ENCODE measurements at places on chromosomes 2 and 18.

DNA sequence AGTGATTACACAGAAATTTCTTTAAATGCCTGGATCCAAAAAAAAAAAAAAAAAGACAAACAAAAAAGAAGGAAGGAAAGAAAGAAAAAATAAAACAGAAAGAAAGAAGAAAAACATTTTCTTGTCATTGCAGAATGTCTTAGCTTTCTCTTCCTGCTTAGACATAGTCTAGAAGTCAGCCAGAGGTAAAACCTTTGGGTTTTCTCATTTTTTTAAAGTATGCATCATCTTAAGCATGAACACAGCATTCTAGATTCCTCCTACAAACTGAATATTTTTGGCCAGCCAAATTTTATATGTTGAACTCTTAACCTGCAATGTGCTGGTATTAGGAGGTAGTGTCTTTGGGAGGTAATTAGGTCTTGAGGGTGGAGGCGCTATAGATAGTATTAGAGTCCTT is 243.9 kb downstream of the TRIB2 start:
- DNase-seq = no peak

GRCh38 chr2:121570036-121570666 is 39.5 kb downstream of the RNU4ATAC start:
- no peak for DNase-seq

DNA sequence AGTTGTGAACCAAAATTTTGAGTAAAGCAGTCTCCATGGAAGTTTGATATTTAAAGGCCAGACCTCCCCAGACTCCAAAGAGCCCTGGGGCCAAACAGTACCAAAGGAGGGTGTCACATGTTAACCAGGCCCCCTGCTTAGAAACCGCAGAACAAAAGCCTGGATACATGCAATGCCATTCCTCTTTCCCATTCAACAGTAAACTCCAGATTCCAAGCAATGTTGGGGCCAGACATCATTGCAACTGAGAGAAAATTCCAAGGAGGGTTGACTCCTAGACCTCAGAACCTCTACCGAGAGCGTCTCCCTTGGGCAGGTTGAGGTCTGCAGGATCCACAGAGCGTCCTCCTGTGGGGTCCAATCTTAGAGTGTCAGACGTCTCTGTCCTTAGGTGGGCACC is 404.4 kb upstream of the SYT4 start:
- DNase-seq = no peak

GRCh38 chr2:165203689-165204559 is at the start of gene SCN3A:
Gene SCN3A (minus strand): TSS chr2:165204050. CDS start chr2:165176394, 27,656 bp downstream.
- peak; percentile 81 for DNase-seq

DNA sequence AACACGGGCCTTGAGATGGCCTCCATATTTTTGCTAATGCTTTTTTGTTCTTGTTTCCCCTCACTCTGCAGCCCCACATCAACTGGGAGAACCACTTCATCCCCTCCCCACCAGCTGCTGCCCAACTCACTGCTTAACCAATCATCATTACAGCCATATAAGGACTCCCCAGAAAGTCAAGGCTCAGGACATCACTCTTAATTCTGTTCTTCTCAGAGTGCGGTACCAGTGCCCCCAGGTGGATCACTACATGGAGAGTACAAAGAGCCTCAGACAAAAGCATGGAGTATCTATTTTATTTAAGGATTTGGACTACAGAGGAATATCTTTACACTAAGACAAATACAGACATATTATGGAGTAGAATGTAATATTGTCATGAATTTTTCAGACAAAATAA is 340.6 kb downstream of the PAX3 start:
- DNase-seq = no peak

DNA sequence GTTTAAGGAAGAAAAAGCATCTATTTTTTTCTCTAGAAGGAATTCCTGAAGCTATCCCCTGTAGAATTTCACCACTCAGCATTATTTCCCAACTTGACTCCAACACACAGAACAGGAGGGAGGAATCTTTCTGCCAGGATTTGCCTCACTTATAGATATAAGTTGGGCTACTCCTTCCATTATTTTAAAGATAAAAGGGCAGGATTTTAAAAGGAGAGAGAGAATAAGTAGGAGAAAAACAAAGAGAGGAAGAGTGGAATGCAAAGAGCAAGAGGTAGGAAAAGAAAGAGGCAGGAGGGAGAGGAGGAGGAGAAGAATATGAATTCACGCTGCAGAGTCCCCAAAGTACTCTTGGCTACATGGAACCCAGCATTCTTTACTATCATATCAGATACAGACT is 182.5 kb downstream of the TCF4 start:
- DNase-seq = no peak

DNA sequence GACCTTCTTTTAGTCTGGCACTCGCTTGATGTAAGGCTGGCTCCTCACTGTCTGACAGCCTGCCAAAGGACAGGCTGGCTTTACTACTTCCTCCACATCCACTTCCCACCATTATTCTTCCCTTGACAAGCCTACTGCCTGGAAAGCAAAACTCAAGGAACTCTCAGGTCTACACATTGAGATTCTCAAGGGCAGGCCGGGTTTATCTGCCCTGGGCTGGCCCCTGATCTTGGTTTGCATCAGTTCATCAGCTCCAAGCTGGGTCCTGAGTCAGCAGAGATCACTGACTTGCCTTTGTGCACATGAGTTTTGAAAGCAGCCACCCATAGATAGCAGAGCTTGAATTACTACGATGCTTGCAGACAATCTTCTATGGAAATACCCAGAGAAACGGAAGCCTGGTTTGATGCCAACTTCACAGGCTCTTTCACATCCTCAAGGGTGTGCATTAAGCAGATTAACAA is 53.9 kb downstream of the KCTD18 start:
- no peak for DNase-seq

DNA sequence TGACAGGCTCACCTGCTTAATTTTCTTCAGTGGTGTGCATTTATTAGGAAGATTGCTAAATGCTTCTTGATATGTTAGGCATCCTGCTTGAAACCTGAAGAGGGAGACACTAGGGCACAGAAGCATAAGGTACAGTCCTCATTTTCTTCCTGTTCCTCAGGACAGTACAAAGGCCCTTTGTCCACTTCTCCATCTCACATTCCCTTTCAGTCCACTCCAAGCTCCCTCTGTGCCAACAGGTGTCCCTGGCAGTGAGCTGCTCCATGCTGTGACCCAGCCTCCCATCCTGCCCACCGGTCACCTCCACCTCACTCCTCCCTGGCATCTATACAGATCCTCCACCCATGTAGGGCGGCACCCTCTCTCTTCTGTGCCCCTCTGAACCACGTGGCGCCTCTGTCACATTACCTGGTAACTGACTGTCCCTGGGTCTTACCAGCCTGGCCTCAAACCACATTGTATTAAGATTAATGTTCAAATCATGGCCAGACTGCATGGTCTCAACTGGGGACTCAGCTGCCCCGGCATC is 162.8 kb downstream of the VAPA start:
- DNase-seq = no peak

GRCh38 chr2:102397209-102397608 is 25.8 kb upstream of the IL18RAP start:
- DNase-seq = no peak

DNA sequence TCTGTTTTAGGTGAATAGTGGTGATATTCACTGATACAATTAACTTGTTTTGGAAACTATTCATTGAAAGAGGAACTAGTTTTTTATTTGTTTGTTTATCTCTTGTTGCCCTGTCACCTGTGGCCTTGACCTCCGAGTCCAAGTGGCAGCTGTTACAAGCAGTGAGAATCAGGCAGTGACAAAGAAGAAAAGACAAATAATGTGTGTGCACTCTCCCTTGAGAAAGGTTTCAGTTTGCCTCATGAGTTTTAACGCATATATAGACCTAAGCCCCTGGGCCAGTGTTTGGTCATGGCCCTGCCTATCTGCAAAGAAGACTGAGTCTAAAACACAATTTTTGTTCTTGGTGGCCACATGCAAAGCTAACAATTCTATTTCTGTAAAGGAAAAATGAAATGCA is 15.3 kb downstream of the KYNU start:
- no peak for DNase-seq

DNA sequence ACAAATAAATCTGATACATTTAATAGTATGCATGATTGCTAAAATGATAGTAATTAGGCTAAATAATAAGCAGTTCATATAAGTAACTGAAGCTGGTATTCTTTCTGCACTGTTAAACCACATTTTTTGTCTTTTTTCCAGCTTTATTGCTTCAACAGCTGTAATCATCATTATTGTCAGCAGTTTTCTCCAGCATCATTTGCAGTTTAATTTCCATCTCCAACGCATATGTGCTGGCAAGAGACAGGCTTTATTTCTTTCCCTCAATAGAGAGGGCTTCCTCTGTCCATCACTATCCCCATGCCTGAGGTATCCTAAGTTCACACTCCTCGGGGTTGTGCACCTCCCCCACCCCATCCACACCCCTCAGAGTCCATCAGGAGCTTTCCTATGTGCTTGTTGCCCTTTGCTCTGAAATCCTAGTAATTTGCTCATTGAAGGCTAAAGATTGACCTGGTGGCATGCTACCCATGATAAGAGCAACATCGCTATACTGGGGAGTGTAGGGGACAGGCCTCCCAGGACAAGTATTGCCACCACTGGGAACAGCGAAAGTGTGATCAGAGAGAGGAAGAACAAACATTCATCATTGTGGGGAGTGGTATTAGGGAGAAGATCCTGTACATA is 37.1 kb downstream of the B4GALT6 start:
- DNase-seq = no peak

DNA sequence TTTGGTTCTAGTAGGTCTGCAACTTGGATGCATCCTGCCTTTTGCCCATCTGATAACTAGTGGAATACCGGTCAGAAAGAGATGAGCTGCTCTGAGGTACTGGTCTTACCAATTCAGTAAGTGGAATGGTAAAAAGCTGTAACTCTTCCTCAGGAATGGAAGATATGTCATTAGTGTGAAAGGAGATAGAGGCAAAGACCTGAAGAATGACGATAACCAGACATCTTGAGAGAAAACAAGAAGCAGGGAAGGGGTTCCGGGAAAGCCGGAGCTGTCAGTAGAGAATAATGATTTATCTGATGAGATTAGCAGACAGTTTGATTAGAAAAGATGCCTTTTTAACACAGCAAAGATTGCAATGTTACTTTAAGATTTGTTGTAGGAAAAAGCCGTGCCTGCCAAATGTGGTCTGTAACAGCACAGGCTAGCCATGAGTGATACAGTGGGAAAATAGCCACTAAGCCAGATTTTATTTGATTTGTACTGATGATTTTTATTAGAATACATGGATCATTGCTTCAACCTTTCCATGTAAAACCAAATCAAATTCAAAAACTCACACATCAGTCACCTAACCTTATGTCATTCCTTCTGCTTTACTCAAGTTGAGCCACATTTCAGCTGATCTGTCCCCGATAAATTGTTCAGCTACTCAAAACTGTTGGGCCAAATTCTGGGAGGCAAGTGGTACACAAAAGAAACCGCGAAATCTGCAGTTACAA is 110.0 kb downstream of the TCF4 start:
- DNase-seq = no peak

- no peak for DNase-seq
These were observed 825 bp upstream of the SCYGR1 start for GRCh38 chr2:227388537-227389011.

GRCh38 chr2:106165561-106165960 is 28.5 kb downstream of the UXS1 start:
- DNase-seq = no peak

- no peak for DNase-seq
These were observed 75.8 kb downstream of the LNPK start for GRCh38 chr2:175926272-175926671.

- DNase-seq = no peak
These were observed 8.5 kb downstream of the IRS1 start for GRCh38 chr2:226791056-226791486.

GRCh38 chr2:85066006-85066740 is 67.0 kb upstream of the TCF7L1 start:
- peak; percentile 19 for DNase-seq

- DNase-seq = no peak
These were observed 181.2 kb downstream of the THADA start for GRCh38 chr2:43414586-43415135.

GRCh38 chr2:65299246-65299645 is 71.6 kb downstream of the ACTR2 start:
- DNase-seq = no peak

DNA sequence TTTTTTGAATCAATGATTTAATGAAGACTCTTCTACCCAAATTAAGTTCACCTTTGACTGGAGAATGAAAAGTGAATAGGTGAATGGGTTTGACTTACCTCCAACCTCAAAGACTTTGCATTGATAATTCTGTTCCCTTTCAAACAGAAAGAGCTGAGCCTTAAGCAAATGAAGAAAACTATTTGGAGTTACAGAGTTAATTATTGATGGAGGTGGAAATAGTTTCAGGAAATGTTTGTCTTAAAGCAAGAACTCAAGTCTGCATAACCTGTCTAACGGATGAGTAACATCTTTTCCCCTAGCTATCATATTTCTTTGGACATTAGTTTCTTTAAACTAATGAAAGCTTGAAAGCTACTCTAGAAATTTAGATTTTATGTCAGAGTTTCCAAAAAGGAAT is 166.5 kb downstream of the CERS6 start:
- no peak for DNase-seq

GRCh38 chr2:121664713-121665112 is 15.5 kb upstream of the CLASP1 start:
- DNase-seq = no peak

DNA sequence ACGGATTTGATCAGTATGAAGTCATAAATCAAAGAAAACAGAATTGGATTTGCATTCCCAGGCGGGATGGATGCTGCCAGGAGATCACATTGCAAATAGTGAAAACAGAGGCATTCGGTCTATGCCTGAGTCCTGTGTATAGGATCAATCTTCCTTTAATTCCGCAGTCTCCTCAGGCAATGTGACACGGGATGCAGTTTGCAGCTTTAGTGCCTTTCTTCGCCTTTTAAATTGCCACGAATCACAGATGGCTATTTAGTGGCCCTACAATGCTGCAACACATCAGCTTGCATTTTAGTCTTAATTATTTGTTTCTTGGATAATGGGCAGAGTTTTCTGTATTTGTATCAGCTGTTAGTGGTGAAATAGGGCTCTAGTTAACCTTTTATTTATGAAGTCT is 6.8 kb downstream of the ADCYAP1 start:
- no peak for DNase-seq

DNA sequence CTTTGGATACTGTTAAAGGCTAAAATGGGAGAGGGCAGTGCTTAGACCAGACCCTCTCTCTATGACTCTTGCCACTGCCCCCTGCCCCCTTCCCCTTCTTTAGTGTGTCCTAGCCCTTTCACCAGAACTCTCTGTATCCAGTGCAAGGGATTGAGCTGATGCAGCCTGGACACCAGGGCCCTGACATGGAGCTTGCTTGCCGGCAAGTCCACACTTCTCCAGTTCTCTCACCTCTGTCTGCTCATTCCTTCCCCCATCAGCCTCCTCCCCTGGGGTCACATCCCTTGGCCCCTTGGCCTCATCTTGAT is 1.5 kb upstream of the WNT6 start:
- no peak for DNase-seq

DNA sequence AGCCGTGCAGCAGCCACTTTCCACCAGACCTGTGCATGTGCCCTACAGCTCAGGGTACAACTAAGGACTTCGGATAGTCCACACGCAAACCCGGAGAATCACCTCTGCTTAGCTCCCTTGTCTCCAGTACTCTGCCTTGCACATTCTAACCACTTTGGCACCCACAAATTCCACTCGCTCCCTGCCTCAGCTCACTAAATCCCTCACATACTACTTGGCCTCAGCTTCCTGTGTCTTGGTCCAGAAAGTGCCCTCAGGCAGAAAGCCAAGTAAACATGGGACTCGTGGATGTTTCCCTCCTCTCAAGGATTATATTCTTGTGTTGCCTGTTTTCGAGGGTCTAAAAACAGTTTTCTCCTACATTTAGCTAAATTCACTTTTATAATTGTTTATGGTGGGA is 157.8 kb upstream of the DAPL1 start:
- no peak for DNase-seq

All from NCI-H1694 (cell line).